ENCODE measurements at places on chromosomes 11 and 22. TPM values are rescaled to one million over a fixed set of nuclear protein-coding genes. Genes with fewer than 3 reads are reported as not detected.

DNA sequence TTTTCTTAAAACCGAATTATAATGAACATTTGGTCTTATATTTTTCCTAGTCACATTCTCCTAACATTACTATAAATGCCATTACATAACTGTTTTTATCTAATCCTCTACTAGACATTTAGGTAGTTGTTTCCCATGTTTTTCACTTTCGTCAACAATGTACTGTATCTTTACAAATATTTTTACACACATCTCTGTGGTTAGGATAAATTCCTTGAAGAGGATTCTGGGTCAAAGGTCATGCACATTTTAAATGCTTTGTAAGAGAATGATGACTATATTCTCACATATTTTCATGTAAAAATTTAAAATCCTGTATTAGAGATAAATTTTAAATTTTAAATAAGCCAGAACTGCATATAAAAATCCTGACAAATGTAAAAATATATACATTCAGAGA lies 61.3 kb upstream of the CLNS1A start:
- DNase-seq = no peak

CBLIF gene
- not detected for total RNA-seq

GRCh38 chr11:131916638-131917037 lies 546.2 kb downstream of the NTM start:
- no peak for DNase-seq

DNA sequence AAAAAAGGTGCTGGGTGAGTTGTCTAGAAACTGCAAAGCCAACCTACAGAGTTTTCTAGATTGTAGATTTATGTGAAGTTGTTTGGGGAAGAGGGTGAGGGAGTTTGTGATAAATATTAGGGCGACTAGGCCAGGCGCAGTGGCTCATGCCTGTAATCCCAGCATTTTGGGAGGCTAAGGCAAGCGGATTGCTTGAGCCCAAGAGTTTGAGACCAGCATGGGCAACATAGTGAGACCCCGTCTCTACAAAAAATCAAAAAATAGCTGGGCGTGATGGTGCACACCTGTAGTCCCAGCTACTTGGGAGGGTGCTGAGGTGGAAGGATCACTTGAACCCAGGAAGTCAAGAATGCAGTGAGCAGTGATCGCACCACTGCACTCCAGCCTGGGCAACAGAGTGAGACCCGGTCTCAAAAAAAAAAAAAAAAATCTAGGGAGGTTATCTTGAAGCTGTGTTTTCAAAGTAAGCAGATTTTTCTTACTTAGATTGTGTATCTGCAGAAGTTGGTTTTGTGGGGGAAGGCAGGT lies 844 bp downstream of the APOL6 start:
- no peak for DNase-seq

DNA sequence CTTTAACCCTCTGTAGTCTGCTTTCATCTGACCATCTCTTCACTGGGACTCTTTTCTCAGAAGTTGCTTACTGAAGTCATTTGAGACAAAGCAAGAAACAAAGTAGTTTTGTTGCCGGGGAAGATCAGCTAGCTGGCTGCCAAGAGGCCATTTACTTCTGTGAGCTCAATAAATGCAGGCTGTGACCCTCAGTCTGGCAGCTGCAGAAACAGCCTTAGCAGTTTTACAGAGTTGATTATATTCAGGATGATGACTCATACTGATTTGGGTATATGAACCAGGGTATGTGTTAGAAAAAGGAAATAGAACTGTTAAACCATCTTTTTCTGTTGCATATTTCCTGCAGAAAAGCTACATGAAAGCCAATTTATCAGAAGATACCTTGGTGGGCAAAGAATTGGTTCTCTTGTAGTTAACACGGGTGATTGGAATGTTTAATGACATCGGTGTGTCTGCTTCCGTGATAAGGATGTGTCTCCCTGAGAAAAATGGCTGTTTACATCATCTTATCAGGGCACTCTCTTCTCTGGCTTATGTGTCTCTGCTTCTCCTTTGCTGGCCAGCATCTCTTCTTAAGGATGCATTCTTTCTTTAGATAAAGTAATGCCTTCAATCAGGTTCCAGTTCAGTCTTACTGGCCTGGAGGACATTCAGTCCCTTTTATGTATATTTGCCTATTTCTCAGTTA lies 18.5 kb downstream of the FIBIN start:
- no peak for DNase-seq

- DNase-seq = no peak
Measured at GRCh38 chr22:49509016-49509415, 318.7 kb downstream of the BRD1 start.
